ENCODE measurements at places on chromosomes 5 and 9.

GRCh38 chr9:16501141-16501540 is 369.3 kb downstream of the BNC2 start:
- DNase-seq: no peak

DNA sequence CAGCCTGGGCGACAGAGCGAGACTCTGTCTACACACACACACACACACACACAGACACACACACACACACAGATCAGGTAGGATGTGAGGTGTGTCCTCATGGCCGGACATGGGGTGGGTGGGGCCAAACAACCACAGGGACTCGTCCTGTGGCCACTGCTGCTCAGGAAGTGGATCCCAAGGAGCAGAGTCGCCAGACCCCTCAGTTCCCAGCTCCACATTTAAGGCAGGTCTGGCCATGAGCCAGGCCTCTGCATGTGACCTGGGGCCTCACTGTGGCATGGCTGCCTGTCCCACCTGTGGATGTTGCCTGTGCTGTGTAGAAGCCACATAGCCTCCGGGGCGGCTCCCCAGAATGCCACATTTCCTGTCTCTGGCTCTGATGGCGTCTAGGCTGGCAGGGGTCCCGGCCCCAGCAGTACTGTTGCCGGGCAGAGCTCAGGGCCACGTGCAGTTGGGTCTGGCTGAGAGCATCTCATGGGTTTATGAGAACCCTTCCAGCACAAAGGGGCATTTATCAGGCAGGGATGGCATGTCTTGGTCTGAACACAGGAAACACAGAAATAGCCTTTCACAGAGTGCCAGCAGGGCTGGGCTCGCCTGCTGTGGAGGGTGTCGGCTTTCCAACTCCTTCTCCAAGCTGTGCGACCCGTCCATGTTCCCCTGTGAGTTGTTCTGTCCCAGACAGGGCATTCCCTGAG is 9.9 kb upstream of the NINJ1 start:
- no peak for DNase-seq

GRCh38 chr5:136242136-136242535 is 49.2 kb upstream of the SMIM32 start:
- DNase-seq: no peak

- DNase-seq: no peak
Observed at GRCh38 chr5:143119291-143119769, 284.2 kb downstream of the NR3C1 start.

DNA sequence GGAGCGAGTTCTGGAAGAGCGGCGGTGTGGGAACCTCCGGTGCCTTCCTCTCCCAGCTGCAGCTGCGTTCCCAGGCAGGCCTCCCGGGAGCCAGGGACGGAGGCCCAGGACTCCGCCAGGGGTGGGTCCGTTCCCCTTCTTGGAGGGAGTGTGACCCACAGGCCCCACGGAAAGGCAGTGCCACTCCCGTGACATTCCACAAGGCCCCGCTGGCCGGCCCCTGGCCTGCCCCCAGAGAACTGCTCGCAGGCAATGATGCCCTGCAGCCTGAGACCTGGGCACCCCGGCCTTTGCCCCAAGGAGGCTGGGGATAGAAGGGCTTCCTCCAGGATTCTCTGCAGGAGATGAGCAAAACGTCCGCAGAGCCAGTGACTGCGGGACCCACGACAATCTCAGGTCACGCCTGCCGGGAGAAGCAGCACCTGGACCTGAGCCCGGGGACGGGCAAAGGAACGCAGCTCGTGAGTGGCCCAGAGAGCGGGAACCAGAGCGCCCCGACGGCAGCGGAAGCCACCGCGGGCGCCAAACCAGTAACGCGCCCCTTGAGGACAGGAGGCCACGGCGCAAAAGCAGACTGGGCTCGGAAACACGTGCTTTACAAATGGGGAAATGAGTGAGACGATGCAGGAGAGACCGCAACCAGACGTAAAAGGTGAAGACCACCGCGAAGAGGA is 9.3 kb downstream of the OBP2B start:
- DNase-seq: no peak

DNA sequence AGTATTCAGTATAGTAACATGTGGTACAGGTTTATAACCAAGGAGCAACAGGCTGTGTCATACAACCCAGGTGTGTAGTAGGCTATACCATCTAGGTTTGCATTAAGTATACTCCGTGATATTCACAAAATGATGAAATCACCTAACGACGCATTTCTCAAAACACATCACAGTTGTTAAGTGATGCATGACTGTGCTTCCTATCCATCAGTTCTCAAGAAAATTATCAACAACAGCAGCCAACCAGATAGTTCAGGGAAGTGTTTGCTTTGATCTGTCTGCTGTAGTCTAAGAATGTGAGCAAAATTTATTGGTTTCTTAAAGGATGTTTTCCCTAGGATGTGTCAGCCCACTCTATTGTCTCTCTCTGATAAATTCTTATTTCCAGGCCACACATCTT is 7.4 kb downstream of the ZBTB26 start:
- DNase-seq: no peak

DNA sequence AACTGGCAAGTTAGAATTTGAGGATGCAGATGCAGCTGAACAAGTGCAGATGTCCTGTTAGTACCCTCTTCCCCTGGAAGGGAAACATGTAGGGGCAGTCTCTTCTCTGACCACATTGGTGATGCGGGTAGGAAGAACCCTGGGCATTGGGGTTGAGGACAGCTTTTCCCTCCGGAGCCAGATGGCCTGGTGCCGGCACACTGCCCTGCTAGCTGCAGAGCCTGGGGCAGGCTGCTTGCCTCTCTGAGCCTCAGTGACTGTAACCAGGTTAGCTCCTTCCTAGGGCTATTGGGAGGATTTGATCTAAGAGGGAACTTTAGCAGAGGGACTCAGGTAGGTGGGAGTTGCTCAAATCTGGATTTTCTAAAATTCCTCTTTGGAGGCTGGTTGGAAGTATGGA is 148.4 kb downstream of the HSPA4 start:
- DNase-seq: no peak

GRCh38 chr5:149544028-149544420 is 7.2 kb downstream of the CSNK1A1 start:
- no peak for DNase-seq
